Forelimb muscle (tissue), 1 donor: ENCODE measurements at places on chromosomes 3 and 15. TPM values are rescaled to one million over a fixed set of nuclear protein-coding genes. Genes with fewer than 3 reads are reported as not detected.

GRCh38 chr15:68784206-68784605 is 36.5 kb downstream of the ANP32A start:
- no peak for DNase-seq

GRCh38 chr15:82045179-82045891 is 483 bp downstream of the MEX3B start:
- no peak for DNase-seq

DNA sequence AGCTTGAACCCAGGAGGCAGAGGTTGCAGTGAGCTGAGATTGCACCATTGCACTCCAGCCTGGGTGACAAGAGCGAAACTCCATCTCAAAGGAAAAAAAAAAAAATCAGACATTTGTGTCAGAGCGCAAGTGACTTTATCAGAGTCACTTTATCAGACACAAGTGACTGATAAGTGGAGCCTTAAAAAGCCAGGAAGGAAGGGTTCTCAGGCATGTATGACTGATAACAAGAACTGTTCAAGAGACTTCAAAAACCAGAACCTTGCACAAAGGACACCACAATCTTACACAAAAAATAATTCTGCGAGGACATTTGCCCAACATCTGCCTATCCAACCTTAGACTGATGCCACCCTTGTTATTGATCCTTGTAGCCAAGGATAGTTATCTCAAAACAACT is 13.3 kb upstream of the CFAP44 start:
- no peak for DNase-seq

- DNase-seq, result no peak
Measured at GRCh38 chr15:87099916-87100315, 1020.2 kb downstream of the AGBL1 start.

SCAMP5 gene
- polyA plus RNA-seq, result 4.8 TPM

PLA2G4D gene
- 0.14 TPM for polyA plus RNA-seq
